ENCODE measurements at places on chromosomes 5 and 9.

DNA sequence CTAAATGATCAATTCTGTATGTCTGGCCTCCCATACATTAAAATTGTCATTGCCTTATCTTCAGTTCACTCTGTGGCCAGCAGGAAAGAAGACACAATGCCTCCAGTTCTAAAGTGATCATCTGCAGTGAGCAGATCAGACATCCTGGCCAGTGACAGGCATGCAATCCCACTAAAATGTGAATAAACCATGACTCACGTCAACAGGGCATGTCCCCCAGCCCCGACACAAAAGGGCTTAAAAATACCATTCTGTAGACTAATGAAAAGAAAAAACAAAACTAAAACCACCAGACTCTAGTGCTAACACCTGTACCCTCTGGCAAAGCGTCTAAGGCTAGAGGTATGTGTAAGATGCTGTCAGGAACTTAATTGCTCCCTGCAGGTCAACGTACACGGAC lies 38.5 kb downstream of the DDX31 start:
- DNase-seq: no peak

DNA sequence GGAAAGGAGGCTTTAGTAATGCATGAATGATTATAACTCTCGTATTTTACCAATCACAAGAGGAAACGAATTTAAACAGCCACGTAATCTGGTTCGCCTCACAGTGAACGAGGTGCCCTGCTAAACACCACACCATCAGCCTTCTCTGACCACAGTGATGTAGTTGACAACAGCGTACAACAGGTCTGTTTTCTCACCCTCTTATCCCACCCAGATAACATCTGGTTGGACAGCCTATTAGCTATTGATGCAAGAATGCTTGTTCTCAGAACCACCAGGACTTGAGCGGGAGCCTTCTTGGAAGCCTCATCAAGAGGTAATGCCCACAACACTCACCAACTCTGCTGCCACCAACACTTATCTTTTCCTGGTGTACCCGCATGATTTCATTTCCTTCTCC lies 23.3 kb downstream of the SLC1A3 start:
- DNase-seq: no peak

DNA sequence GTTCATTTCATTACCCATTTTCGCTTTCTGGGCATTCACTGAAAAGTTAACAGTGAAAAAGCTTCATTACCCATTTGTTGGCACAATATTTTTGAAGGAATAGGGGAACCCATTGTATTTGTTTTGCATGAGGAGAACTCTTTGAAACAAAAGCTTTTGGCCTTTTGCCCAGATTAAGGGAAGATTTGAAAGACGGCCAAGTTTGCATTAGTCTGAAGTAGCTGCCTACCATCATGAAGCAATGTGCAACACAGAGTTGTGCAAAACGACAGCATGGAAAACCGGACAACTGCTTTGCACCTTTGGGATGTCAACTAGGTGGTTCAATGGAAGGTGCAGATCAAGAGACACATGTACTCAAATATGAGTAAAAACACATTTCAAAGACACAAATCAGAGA lies 84.9 kb downstream of the TRPM3 start:
- no peak for DNase-seq

- DNase-seq: no peak
Measured at GRCh38 chr5:167346461-167346860, 945.0 kb upstream of the WWC1 start.

DNA sequence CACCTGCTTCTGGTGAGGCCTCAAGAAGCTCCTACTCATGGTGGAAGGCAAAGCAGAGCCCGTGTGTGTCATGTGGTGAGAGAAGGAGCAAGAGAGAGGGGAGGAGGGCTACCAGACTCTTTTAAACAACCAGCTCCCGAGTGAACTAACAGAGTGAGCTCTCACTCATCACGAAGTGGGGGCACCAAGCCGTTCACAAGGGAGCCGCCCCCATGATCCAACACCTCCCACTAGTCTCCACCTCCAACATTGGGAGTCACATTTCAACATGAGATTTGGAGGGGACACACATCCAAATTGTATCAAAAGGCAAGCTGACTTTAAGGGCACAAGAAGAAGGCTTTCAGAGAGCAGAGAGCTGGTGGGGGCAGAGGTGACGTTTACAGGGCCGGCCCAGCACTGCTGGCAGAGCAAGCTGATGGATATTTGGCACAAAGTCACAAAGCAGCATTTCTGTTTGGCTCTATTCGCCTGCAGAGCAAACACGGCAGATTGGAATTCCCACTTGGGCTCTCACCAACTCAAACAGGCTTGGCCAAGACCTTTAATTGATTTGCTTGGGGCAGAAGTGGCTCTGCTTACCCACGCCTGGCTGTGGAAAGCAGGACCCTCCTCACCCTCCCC lies 20.0 kb downstream of the PITX1 start:
- no peak for DNase-seq

Data from GM10248 (cell line).